ENCODE measurements at places on chromosomes 5 and 9. TPM values are rescaled to one million over a fixed set of nuclear protein-coding genes. Genes with fewer than 3 reads are reported as not detected.

ITGA1 gene
- total RNA-seq: 4.1 TPM

KCNV2 gene
- total RNA-seq: not detected

FOXD4L3 gene
- not detected for total RNA-seq

GRCh38 chr9:92730897-92731296 is 33.7 kb downstream of the BICD2 start:
- H3K36me3 ChIP-seq: peaks cover 11% of the 10 kb centered on the region
- H3K4me3 ChIP-seq: no peak overlapping the region
- DNase-seq: peak; percentile 8

DNA sequence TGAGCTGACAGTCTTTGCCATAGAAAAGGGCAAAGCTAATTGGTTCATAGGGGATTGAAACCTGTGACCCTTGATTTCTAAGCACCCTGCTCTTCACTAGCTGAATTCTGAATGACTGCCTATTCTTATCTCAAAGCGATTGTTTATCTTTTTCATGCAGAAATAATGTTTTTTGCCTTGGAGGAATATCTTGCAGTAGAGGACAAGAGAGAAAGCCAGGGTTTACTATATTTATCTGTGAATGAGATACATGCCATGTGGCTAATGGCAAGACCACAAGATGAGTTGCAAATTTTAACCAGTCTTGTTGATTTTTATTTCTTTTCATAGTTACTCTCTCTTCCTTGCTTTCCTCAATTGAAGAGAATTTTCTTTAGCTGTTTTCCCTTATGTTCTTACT is 185.0 kb downstream of the CNTLN start:
- H3K27ac ChIP-seq: no peak overlapping the region
- H3K36me3 ChIP-seq: no peaks in the 10 kb centered on the region
- no peak for DNase-seq
- H3K4me1 ChIP-seq: peaks cover 11% of the 10 kb centered on the region
- no peak overlapping the region for H3K4me3 ChIP-seq
- no peaks in the 10 kb centered on the region for H3K27me3 ChIP-seq

- no peak overlapping the region for H3K4me3 ChIP-seq
- no peaks in the 10 kb centered on the region for H3K36me3 ChIP-seq
- peaks cover 27% of the 10 kb centered on the region for H3K4me1 ChIP-seq
- no peak for DNase-seq
- no peak overlapping the region for H3K27ac ChIP-seq
- H3K27me3 ChIP-seq: no peaks in the 10 kb centered on the region
These were observed 31.6 kb downstream of the TAF11L14 start for GRCh38 chr5:17665836-17666235.

DNA sequence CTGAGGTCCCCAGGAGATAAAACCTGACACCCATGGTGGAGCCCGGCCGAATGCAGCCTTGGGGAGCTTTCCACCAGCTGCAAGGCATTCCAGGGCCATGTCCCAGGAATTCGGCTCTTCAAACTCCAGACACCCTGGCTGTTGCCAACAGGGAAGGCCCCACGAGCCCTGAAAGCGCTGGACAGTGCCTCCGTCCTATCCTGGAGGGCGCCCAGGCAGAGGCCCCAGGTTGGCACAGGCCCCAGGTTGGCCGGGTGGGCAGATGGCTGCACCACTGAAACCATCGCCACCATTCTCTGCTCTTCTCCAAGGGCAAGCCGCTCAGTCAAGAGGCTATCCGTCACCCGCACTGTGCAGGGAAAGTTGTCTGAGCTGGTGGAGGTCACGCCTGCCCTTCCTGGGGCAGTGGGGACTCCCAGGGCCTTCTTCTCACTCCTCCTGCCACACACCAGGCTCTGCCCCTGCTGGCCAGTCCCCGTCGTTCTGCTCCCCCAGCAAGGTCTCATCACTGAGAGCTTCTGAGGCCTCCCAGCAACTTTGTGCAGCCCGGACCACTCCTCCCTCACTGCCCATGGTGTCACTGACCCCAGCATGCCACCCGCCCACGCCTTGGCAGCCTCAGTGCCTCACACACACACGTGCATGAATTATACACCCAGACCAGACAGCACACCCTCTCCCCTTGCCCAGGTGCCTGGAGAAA is 21.2 kb downstream of the SLC6A3 start:
- DNase-seq: no peak
- H3K36me3 ChIP-seq: peaks cover 14% of the 10 kb centered on the region
- no peak overlapping the region for H3K27ac ChIP-seq
- H3K27me3 ChIP-seq: peaks cover 6% of the 10 kb centered on the region
- H3K4me3 ChIP-seq: no peak overlapping the region
